ENCODE measurements at places on chromosomes 3 and 15. TPM values are rescaled to one million over a fixed set of nuclear protein-coding genes. Genes with fewer than 3 reads are reported as not detected.

DNA sequence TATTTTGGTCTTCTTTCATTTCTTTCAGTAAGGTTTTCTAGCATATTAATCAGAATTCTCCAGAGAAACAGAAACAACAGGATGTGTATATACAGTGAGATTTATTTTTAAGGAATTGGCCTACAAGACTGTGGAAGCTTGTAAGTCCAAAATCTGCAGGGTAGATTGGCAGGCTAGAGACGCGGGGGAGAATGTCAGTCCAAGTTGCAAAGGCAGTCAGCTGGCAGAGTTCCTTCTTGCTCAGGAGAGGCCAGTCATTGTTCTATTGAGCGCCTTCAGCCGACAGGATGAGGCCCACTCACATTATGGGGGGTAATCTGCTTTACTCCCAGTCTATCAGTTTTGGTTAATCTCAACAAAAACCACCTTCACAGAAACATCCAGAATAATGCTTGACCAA lies 133.4 kb upstream of the UBE3A start:
- peak; percentile 28 for DNase-seq

DNA sequence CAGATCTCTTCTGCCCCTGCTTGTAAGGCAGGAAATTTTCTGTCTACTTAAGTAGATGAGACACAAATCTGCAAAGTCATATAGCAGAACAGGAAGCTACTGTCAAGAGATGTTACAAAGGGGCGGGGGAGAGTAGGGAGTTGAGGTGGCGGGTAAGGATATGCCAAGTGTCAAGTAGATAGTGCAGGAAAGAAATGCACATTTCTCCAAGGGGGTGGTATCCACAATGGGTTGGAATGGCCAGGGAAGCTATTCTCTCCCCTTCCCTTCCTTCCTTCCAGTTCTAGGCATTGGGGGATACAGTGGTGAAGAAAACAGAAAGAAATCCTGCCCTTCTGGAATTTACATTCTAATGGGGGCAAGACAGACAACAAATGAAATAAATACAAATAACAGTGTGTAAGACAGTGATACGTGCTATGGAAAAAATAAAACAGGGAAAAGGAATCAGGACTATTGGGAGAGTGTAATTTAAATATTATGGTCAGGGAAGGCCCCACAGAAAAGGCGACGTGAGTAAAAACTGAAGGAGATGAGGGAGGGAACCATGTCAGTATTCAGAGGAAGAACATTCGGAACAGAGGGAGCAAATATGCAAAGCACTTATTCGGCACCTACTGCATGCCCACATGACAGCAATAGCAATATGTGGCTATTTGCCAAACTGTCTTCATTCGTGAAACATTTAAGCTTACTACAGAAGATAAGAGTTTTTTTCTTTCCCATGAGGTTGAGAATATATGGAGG lies 42.8 kb upstream of the RNU6-1 start:
- DNase-seq: peak; percentile 60

- DNase-seq: peak; percentile 80
Observed at GRCh38 chr3:12957339-12957738, 115.9 kb downstream of the IQSEC1 start.

Gene CD86
- polyA plus RNA-seq: 3.0 TPM

- DNase-seq: no peak
Observed at GRCh38 chr15:63982381-63982854, 63.9 kb downstream of the DAPK2 start.

DNA sequence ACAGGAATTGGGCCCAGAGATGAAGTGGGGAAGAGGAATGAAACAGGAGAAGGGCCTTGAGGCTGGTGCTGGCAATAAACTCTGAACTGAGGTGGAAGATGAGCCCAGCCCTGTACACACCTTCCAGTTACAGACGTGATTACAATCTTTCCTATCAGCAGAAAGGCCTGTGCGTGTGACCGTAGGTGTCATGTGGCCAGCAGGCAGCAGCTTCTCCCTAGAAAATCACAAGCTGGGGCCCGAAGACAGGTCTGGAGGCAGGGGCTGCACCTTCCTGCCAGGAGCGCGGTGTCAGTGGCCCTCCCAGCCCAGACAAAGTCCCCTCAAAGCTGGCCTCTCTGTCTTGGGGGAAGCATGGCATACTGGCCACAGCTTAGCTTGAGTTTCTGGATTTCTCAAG lies 16.7 kb upstream of the PIGZ start:
- no peak for DNase-seq

- DNase-seq: no peak
Observed at GRCh38 chr3:14455571-14456317, 53.3 kb downstream of the SLC6A6 start.

GRCh38 chr3:130258532-130258952 lies 86.9 kb upstream of the COL6A5 start:
- peak; percentile 60 for DNase-seq

DNA sequence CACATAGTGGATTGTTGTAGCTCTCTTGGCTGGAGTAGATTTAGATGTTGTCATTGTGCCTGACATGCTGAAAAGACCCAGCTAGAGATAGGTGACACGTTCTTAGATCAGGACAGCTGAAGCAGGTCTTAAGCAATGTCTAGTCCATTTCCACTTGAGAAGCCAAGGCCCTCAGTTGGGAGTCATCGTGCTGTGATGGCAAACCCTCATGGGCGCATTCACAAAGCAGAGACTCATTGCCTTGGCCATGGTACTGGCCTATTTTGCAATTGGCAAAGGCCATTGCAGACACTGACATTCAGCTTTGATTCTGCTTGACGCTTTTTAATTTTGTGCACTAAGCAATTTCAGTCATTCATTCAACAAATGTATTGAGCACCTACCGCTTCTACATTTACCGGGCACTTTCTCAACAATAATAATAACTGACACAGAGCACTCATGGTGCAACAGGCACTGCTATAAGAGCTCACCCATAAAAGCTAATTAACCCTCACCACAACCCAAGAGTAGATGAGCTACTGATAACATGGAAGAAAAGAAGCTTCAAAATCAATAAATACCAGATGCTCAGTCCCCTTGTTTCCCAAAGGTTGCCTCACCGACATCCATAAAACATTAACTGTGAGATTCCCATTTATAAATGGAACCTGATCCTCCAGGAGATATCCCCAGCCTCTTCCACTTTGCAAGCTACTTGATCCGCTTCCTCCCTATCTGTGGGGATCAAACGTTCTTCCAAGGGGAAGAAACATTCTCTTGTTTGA lies 200.1 kb downstream of the TLE3 start:
- no peak for DNase-seq

- DNase-seq: no peak
Observed at GRCh38 chr3:63150880-63151279, 127.2 kb upstream of the SYNPR start.

DNA sequence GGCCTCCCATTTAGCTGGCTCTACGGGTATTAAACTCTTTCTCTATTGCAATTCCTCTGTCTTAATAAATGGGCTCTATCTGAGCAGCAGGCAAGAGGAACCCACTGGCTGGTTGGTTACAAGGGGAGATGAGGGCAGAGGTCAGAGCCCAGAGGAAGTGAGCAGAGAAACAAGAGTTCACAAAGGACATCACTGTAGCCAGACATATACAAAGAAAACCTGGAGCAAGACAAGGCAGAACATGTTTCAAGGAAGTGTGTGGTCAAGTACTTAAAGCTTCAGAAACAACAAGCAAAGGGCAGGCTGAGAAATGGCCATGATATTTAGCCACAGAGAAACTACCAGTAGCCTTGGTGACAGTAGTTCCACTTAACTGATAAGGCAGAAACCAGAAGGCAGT lies 24.3 kb downstream of the SUSD5 start:
- no peak for DNase-seq

Gene CPNE9
- polyA plus RNA-seq: 0.06 TPM

Gene PSTPIP1
- polyA plus RNA-seq: 2.7 TPM

- DNase-seq: peak; percentile 13
Observed at GRCh38 chr15:91223863-91224262, 123.8 kb downstream of the SV2B start.

Gene CTXN2
- not detected for polyA plus RNA-seq

Gene ACOX2
- polyA plus RNA-seq: 23.2 TPM

- DNase-seq: no peak
Observed at GRCh38 chr3:132911741-132912415, 126.3 kb upstream of the TMEM108 start.

DNA sequence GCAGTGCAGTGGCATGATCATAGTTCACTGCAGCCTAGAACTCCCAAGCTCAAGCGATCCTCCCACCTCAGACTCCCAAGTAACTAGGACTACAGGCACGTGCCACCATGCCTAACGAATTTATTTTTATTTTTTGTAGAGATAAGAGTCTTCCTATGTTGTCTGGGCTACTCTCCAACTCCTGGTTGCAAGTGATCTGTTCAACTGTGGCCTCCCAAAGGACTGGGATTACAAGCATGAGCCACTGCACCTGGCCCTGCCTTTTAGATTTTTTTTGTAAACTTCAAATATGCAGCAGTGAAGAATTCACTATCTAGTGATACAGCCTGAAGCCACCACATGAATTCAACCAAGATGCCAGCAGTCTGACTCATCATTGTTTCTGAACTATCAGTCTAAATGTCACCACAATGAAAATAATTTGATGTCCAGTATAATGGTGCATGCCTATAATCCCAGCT lies 32.7 kb downstream of the UBXN7 start:
- DNase-seq: peak; percentile 21

Gene DNAH1
- polyA plus RNA-seq: 5.3 TPM

DNA sequence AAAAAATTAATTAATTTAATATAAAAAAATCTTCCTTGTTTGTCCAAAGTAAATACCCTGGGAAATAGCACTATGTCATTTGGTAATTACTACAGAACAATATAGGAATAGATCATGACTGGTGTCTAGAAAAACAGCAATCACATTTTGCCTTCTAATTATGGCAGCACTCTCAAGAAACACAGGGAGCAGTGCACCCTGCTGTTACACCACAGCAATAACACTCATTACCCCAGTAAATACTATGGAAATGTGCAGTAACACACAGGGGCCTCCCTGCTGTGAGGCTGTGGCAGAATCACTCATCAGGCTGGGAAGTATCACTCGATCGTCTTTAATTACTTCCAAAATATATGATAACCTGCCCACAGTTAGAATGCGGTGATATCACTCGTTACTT lies 646.0 kb downstream of the TUSC7 start:
- DNase-seq: peak; percentile 4

- DNase-seq: no peak
Observed at GRCh38 chr3:118803096-118803476, 231.6 kb downstream of the IGSF11 start.

Gene GABRG3
- not detected for polyA plus RNA-seq

- no peak for DNase-seq
Observed at GRCh38 chr3:123310741-123311140, 109.0 kb downstream of the SEC22A start.

Gene MYZAP
- polyA plus RNA-seq: 4.4 TPM

Gene CPB1
- 1.1 TPM for polyA plus RNA-seq

DNA sequence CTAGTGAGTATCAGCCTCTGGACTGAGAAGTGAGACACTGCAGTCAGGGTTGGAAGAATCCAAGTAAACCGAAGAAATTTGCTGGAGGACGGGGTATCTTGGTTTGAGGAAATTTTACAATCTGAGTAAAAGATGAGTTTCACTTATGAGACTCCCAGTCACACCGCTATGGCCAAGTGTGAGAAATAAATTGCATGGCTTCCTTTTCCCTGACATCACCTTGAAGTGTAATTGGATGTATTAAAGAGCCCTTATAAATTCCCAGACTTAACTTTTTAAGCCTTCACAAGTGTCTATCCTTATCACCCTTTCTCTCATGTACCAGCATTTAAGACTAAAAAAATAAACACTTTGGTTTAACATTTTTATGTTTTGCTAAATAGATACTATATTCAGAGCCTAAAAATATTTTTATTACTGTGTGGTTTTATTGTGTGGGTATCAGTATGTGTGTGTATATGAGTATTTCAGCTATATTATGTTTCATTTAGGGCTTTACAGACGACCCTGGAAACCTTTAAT lies 23.8 kb downstream of the USP3 start:
- no peak for DNase-seq

GRCh38 chr15:65303687-65304380 lies 643 bp upstream of the RNU5B-1 start:
- DNase-seq: peak; percentile 87

- DNase-seq: no peak
Observed at GRCh38 chr3:120143676-120144075, 49.4 kb upstream of the GSK3B start.

Gene FGD5
- polyA plus RNA-seq: 22.6 TPM

Gene GOLGA6A
- polyA plus RNA-seq: 0.11 TPM

Gene SPTSSB
- 2.7 TPM for polyA plus RNA-seq

DNA sequence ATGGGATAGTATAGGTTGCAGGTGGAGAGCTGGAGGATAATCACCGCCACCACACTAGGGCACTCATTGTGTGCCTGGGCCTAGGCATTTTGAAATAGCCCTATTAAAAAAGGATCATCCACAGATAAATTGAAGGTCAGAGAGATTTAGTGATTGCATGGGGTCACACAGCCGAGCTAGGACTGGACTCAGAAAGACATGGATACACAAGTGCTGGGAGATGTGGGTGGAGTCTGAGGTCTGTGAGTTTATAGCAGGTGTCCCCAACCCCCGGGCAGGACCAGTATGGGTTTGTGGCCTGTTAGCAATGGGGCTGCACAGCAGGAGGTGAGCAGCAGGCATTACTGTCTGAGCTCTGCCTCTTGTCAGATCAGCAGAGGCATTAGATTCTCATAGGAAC lies 5.3 kb upstream of the ANKDD1A start:
- no peak for DNase-seq

Gene CD276
- 180 TPM for polyA plus RNA-seq

Gene ZNF80
- polyA plus RNA-seq: not detected

GRCh38 chr15:49155834-49156627 lies 632 bp upstream of the COPS2 start:
- peak; percentile 21 for DNase-seq

GRCh38 chr3:99965077-99965476 lies 147.4 kb downstream of the CMSS1 start:
- no peak for DNase-seq

- no peak for DNase-seq
Observed at GRCh38 chr15:57735891-57736290, 29.4 kb downstream of the POLR2M start.

DNA sequence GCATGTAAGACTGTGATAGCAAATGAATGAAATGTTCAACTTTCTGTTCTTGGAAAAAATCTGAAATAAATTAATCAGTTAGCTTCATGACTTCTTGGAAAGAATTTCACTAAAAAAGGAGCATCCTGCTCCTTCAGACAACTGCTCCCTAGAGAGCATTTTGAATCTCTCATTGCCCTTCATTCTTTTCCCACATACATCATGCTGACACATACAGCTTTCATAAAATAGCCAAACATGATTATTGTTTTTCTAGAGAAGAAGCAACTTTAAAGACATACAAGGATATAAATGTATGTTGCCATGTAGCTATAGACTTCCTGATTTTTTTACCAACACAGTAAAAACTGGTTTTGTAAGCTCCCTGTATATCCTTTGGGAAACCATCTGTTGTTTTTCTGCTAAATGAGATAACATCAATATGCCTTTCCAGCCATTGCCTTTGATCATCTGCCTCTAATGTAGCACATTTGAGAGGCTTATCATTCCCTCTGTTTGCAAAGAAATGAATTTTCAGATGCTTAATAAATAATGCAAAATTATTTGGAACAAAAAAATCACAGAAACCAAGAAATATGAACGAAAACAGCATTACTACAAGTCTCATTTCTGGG lies 248.2 kb upstream of the GPR149 start:
- peak; percentile 87 for DNase-seq

All from muscle of leg (tissue), 16 donors.